ENCODE measurements at places on chromosomes 13 and 19.

- no peak for DNase-seq
Measured at GRCh38 chr19:47494211-47494547, 10.2 kb upstream of the KPTN start.

DNA sequence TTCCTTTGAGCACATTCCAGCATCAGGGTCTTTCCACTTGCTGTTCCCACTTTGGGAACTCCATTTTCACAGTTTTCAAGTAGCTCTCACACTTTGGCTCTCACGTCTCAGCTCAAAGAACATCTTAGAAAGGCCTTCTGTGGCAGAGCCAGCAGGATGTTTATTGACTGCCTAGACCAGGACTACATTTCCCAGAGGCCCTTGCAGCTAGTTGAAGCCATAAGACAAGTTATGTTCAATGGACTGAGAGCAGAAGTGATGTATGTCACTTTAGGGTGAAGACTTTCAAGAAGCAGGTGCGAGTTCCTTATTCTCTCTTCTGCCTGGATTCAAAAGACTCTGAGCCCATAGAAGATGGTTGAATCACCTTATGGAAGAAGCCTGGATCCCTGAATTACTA is 4.3 kb upstream of the HAUS5 start:
- no peak for DNase-seq

DNA sequence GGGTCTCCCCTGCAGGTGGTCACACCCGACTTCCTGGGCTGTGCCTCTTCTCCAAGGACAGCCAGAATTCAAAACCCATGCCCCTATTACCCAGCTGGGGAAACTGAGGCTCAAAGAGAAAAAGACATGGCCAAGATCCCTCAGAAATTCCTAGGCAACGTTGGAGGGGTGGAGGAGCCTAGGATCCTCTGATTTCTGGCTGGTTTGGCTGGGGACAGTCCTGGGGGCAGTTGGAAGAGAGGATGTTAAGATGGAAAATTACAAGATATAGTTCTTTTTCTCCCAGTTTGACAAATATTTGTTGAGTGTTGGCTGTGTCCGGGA is 2.4 kb downstream of the VASP start:
- DNase-seq = no peak

- no peak for DNase-seq
Measured at GRCh38 chr13:41897126-41897525, 63.8 kb downstream of the VWA8 start.

- DNase-seq = no peak
Measured at GRCh38 chr13:39329182-39329639, 273.8 kb downstream of the LHFPL6 start.

GRCh38 chr13:78602561-78603239 is 652 bp downstream of the POU4F1 start:
- peak; percentile 51 for DNase-seq
